ENCODE measurements at places on chromosomes 4 and X.

GRCh38 chr4:137376312-137376711 is 156.0 kb downstream of the PCDH18 start:
- DNase-seq, result no peak

GRCh38 chr4:91577864-91578263 is 725.9 kb upstream of the GRID2 start:
- no peak for DNase-seq

GRCh38 chrX:43505769-43506168 is 150.3 kb upstream of the MAOA start:
- DNase-seq, result no peak

DNA sequence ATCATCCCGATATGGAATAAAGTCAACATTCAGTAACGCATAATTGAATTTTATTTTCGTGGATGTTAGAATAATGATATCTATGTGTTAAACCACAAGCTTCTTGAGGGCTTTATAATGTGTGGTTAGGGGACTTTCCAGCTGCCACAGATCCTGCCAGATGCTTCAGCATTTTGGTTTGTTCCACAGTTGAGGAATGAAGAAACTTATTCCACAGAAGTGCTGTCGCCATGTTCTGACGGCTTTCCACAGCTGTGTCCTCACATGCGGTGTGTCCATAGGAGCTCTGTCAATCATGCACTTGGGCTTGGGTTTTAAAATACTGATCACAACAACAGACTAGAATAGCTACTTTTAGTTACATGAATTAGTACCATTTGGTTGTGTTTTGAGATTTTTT is 411.9 kb downstream of the TRIML1 start:
- DNase-seq, result no peak

DNA sequence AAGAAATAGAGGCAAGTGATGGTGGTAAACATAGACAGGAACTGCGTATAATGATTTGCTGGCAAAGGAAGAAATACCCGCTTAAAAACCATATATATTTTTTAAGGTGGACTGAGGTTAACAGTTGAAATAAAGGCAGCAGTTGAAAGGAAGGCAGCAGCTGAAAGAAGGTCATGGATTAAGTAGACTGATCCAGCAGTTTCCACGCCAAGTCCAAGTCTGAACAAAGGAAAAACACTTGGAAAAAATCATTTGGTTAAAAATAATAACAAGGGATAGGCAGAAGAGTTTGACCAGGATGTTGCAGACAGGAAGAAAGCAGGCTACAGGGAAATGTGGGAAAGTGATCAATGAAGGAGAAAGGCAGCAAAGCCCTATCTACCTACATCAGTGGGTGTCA is 93.6 kb downstream of the AMELX start:
- DNase-seq, result no peak

DNA sequence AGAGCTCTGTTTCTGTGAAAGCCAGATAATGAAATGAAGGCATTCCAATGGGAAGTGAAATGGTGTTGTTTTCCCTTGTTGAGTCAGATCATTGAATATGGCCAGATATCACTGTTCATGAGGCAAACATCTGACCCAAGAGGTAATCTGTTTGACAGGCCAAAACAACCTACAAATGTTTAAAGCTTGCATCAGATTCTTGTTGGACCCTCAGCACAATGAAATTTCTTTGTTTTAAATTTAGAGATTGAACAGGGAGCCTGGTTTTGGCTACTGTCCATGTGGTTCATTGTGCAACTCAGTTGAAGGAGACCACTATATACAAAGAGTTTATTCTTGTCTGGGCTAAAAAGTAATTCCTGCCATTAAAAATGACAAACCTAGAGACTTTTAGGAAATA is 159.1 kb downstream of the AFF2 start:
- DNase-seq, result no peak

GRCh38 chrX:9947131-9947794 is 19.9 kb upstream of the CLDN34 start:
- DNase-seq, result no peak

GRCh38 chr4:38665551-38666411 is 1.8 kb downstream of the KLF3 start:
- DNase-seq, result no peak

DNA sequence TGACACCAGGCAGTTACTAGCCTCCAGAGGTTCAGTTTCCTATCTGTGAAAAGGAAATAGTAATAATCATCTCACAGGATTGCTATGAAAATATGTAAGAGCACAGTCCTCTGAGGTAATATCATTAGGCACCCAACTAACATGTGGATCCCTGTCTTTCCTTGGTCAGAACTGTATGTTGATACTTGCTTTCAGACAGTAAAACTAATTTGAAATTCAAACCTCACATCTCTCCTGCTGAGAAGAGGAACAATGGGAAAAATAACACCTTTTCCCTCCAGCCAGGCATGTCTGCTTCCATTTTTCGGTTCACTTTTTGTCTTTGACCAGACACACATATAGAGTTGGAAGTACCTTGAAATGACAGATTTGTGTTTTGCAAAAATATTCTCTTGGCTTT is 262.7 kb downstream of the IL15 start:
- DNase-seq, result no peak

DNA sequence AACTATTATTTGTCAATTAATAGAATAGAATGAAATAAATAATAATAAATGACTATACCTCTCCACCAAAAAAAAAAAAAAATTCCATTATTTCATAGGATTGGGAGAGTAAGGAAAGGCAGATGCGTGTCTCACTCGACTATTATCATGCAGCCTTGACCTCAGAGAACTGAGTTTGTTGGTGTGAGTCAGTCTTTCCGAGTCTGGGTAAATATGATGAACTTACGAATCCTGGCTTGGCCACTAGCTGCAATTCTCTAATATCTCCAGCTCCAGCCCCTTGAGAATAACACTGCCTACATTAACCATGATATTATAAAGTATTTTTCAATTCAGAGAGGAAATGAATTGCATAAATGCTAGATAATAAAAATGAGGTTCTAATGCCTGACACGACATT is 46.6 kb upstream of the DHX15 start:
- DNase-seq, result no peak

GRCh38 chr4:34850968-34851367 is 1393.3 kb downstream of the ARAP2 start:
- no peak for DNase-seq

Data from GM12892 (cell line).